ENCODE measurements at places on chromosomes 7 and 10. TPM values are rescaled to one million over a fixed set of nuclear protein-coding genes. Genes with fewer than 3 reads are reported as not detected.

- no peak for DNase-seq
- H3K27ac ChIP-seq, result no peak overlapping the region
- H3K27me3 ChIP-seq, result no peaks in the 10 kb centered on the region
- H3K36me3 ChIP-seq, result 0 out of 2 replicates have a peak, but pooled peaks cover under 1% of the 10 kb centered on the region
- H3K4me1 ChIP-seq, result peaks cover 8% of the 10 kb centered on the region
Observed at GRCh38 chr7:5679813-5680473, 101.5 kb downstream of the RNF216 start.

Gene ING3
- total RNA-seq, result 12.8 TPM

GRCh38 chr10:63628526-63629362 lies 107.5 kb downstream of the REEP3 start:
- H3K27ac ChIP-seq, result peak overlapping the region; percentile 95
- H3K4me3 ChIP-seq, result peak overlapping the region; percentile 73

GRCh38 chr10:5500910-5501309 lies 1.5 kb upstream of the CALML5 start:
- H3K27me3 ChIP-seq, result no peaks in the 10 kb centered on the region
- no peak overlapping the region for H3K27ac ChIP-seq
- H3K4me3 ChIP-seq, result no peak overlapping the region
- H3K36me3 ChIP-seq, result no peaks in the 10 kb centered on the region
- no peak for DNase-seq
- H3K4me1 ChIP-seq, result peaks cover 19% of the 10 kb centered on the region

DNA sequence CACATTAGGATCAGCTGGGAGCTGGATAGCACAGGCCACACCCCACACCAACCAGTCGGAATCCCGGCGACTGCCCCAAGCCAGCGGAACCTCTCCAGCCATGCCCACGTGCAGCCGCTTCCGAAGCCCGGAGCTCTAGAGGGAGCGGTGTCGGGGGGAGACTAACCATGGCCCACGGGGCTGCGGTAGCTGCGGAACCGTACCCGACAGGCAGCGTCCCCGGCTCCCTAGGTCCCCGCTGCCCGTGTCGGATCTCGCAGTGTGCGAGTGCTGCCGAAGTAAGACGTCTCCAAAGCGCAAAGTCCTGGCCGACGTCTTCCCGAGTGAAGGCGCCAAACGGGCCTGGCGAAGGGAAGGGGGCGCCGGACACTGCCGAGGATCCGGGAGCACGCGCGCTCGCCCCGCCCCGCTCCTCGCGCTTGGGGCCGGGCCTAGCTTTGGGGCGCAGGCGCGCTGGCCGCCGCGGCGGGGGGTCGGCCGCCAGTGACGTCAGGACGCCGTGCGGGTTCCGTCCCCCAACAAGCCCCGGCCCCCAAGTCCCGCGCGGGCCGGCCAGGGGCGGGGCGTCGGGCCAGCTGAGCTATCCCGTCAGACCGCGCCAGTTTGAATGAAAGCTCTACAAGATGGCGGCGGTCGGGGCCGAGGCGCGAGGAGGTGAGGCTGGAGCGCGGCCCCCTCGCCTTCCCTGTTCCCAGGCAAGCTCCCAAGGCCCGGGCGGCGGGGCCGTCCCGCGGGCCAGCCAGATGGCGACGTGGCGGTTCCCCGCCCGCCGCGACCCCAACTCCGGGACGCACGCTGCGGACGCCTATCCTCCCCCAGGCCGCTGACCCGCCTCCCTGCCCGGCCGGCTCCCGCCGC lies at the start of gene SUV39H2:
Gene SUV39H2, plus strand, starts transcription at position 601 of the 858 bp plus-strand sequence. Its CDS starts 23 bp downstream, at position 624.
- H3K4me1 ChIP-seq, result peaks cover 20% of the 10 kb centered on the region
- H3K27ac ChIP-seq, result peak within 1 kb of the TSS; percentile 87
- H3K27me3 ChIP-seq, result no peaks in the 10 kb centered on the region
- DNase-seq, result peak; percentile 86
- H3K36me3 ChIP-seq, result no peaks in the 10 kb centered on the region

- H3K27ac ChIP-seq, result no peak overlapping the region
- no peaks in the 10 kb centered on the region for H3K36me3 ChIP-seq
- H3K27me3 ChIP-seq, result peaks cover 36% of the 10 kb centered on the region
- no peak overlapping the region for H3K4me3 ChIP-seq
- peaks cover 6% of the 10 kb centered on the region for H3K4me1 ChIP-seq
Observed at GRCh38 chr10:104391150-104391968, 37.7 kb downstream of the CFAP58 start.

Gene MUC3A
- total RNA-seq, result 0.11 TPM

GRCh38 chr10:48476279-48476982 lies 128.4 kb downstream of the ARHGAP22 start:
- H3K4me1 ChIP-seq, result no peaks in the 10 kb centered on the region
- no peak for DNase-seq
- no peaks in the 10 kb centered on the region for H3K36me3 ChIP-seq
- H3K27me3 ChIP-seq, result no peaks in the 10 kb centered on the region
- no peak overlapping the region for H3K4me3 ChIP-seq

DNA sequence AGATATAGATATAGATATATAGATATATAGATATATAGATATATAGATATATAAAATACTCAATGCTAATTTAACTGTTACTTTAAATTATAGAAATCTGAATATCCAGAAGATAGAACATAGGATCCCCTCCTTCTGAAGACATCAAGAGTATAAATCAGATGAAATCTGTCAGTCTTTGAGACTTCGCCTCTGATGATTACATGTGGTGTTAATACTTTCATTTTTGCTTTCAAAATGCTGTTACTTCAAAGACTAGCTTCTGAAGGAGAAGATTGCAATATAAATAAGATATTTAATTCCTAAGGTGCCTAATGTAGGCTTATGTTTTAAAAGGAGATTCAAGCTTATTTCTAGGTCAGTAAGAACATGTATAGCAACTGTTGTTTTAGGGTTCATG lies 180.4 kb downstream of the TSPAN12 start:
- no peak overlapping the region for H3K4me3 ChIP-seq
- no peak overlapping the region for H3K27ac ChIP-seq
- no peaks in the 10 kb centered on the region for H3K4me1 ChIP-seq
- DNase-seq, result no peak

- no peaks in the 10 kb centered on the region for H3K36me3 ChIP-seq
- peaks cover 21% of the 10 kb centered on the region for H3K27me3 ChIP-seq
- DNase-seq, result no peak
Observed at GRCh38 chr7:137402536-137403352, 59.2 kb upstream of the PTN start.

DNA sequence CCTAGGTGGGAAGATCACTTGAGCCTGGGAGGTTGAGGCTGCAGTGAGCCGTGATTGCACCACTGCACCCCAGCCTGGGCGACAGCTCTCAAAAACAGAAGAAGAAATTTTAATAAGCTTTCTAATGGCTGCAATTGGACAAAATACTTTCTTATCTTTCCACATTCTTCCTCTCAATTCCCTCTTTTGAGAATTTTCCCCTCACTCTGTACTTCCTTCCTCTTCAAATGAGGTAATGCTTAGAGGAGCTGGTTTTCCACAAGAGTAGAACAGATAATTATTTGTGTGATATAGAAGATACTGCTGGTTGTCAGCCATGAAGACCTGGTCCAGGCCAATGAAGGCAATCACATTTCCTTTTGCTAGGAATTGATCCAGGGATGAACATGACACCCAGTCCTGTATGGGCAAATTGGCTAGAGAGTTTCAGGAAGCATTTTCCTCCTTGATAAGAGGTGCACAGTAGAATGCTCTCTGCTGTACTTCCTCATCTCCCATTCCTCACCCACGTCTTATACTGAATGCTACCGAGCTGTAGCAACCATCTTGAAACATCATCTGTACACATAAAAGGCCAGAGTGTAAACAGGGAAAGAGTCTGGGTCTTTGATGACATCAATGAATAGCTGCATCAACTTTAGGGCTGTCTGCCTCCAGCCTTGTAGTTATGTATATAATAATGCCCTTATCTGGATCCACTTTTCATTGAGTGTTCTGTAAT lies 103.9 kb downstream of the CDK6 start:
- H3K27me3 ChIP-seq, result no peaks in the 10 kb centered on the region
- H3K4me3 ChIP-seq, result no peak overlapping the region
- H3K4me1 ChIP-seq, result peaks cover 45% of the 10 kb centered on the region
- peak overlapping the region; percentile 89 for H3K27ac ChIP-seq
- no peak for DNase-seq
- no peaks in the 10 kb centered on the region for H3K36me3 ChIP-seq

Gene TMEM184A
- 23.1 TPM for total RNA-seq

Gene POMZP3
- 10.1 TPM for total RNA-seq

- peaks cover 9% of the 10 kb centered on the region for H3K4me1 ChIP-seq
- DNase-seq, result no peak
- H3K27me3 ChIP-seq, result no peaks in the 10 kb centered on the region
- no peak overlapping the region for H3K27ac ChIP-seq
Observed at GRCh38 chr7:24729365-24730017, 27.8 kb downstream of the GSDME start.

Gene BTBD16
- not detected for total RNA-seq

GRCh38 chr10:126972635-126973414 lies 67.6 kb downstream of the DOCK1 start:
- no peaks in the 10 kb centered on the region for H3K36me3 ChIP-seq
- H3K27ac ChIP-seq, result no peak overlapping the region
- no peak for DNase-seq
- H3K27me3 ChIP-seq, result no peaks in the 10 kb centered on the region

- H3K27ac ChIP-seq, result peak overlapping the region; percentile 76
- no peaks in the 10 kb centered on the region for H3K36me3 ChIP-seq
- DNase-seq, result no peak
- no peaks in the 10 kb centered on the region for H3K27me3 ChIP-seq
- H3K4me3 ChIP-seq, result peak overlapping the region; percentile 95
Observed at GRCh38 chr7:138000081-138000701, 1.7 kb downstream of the CREB3L2 start.

Gene TMEM139
- total RNA-seq, result 5.2 TPM

Gene ASZ1
- not detected for total RNA-seq

DNA sequence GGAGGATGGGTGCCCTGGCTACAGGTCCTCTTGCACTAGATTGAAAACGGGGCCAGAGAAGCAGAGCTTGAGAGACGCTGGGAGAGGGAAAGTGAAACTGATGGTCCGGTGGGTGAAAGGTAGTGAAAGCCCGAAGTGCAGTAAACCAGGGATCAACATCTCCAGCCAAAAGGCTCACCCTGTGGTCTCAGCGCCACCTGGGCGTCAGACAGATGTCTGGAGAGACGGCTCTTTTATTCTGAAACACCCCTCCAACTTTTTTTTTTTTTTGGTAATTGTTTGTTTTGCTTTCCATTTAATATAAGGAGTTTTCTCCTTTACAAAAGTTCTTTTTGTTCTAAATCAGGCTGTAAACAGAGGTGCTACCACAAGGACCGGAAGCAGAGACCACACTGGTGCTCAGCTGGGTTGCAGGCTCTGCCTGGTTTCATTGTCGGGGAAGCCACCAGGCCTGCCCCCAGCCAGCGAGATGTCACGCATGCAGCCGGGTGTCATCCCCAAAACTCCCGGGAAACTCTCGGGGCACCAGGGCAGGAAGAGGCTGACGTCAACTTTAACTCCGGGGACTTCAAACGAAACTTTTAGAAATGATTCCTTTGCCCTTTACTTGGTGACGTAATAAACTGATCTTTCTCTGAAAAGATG lies 11.2 kb downstream of the IL2RA start:
- H3K4me1 ChIP-seq, result peaks cover 6% of the 10 kb centered on the region
- peaks cover under 1% of the 10 kb centered on the region for H3K27me3 ChIP-seq
- no peak overlapping the region for H3K27ac ChIP-seq
- no peaks in the 10 kb centered on the region for H3K36me3 ChIP-seq

Gene ANKRD1
- total RNA-seq, result 3.5 TPM

DNA sequence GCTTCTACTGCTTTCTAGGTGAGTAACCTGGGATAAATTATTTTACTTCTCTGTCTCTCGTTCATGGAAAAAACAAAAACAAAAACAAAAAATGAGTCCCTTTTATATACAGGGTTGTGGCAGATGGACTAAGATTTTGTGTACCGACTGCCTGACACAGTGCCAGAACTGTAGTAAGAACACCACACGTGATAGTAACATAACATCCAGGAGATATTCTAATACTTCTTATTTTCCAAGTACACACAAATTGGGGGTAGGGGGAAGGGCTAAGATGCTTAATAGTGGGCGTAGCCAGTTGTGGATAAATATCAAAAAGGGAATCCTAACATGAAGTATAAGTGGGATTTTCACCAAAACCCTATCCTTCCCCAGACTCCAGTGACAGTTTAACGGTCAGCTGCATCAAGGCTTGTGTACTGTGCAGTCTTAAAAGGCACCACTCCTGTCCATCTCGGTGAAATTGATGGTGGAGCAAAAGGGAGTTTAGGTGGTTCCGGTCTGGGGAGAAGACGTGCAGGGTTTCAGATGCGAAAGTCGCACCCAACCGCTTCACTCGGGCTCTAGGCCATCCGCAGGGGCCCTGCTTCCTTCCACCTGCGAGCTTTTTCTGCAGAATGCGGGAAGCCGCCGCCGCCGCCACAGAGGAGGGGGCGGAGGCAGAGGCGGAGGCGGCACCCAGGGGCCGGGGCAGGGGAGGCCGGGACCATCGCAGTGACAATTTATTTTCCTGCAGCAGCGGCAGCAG lies at the start of gene STAMBPL1:
Gene STAMBPL1, plus strand, starts transcription at position 712 of the 748 bp plus-strand sequence. CDS start 21,464 bp downstream, outside the sequence.
- peak within 1 kb of the TSS; percentile 87 for H3K4me3 ChIP-seq
- no peaks in the 10 kb centered on the region for H3K27me3 ChIP-seq
- H3K27ac ChIP-seq, result peak within 1 kb of the TSS; percentile 57
- H3K4me1 ChIP-seq, result peaks cover 37% of the 10 kb centered on the region
- no peaks in the 10 kb centered on the region for H3K36me3 ChIP-seq

DNA sequence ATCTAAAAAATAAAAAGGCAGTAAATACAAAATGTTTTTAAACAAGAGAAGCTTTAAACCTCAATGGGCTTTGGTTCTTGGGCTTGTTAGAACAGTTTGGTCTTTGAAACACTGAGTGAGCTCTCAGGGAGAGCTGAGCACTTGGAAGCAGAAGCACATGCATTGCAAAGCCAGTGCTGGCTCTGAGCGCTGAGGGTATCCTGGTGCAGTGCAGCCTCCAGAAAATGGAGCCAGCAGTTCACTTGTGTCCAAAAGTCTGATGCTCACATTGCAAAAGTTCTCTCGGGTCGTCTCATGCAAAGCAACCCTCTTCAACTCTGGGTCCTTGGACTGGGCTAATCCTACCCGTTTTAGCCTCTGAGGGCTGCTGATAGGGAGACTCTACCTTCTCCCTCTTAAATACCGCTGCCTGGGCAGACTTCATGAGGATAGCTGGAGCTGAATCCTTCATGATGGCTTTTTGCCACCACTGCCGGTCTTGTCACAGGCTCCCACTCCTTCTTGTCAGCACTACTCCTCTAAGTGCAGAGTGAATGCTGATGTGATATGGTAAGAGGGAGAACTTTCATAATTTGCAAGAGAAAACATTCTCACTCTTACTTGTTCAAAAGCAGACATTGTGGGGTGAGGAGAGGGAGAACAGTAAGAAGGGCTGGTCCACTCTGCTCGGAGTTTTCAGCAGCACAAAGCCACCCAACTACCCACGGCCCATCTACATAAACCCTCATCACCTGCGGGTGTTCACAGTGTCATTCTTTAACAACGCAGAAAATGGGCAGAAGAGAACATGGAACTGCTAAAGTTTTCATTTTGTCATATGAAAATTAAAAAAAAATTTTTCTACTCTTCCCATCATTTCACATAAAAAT lies 42.2 kb upstream of the BMPER start:
- H3K27ac ChIP-seq, result no peak overlapping the region
- H3K27me3 ChIP-seq, result no peaks in the 10 kb centered on the region
- H3K36me3 ChIP-seq, result no peaks in the 10 kb centered on the region
- H3K4me3 ChIP-seq, result no peak overlapping the region

All from PC-3 (cell line).